ENCODE measurements at places on chromosomes 16 and 17.

DNA sequence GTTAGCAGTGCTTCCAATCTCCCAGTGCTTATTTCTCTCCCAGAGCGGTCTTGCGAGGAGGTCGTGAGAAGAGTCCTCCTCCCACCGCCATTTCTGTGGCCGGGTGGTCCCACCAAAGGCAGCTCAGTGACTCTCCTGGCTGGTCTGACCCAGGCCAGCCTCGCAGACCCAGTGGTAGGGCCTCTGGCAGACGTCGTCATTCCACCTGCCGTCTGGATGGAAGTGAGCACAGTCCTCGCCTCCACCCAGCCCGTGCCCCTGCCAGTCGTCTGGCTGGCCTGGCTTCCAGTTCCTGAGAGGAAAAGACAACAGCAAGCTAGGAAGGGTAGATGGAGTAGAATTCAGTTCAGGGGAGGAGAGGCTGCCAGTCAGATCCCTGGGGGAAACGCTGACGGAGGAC is 5.1 kb downstream of the CLEC10A start:
- DNase-seq = no peak

DNA sequence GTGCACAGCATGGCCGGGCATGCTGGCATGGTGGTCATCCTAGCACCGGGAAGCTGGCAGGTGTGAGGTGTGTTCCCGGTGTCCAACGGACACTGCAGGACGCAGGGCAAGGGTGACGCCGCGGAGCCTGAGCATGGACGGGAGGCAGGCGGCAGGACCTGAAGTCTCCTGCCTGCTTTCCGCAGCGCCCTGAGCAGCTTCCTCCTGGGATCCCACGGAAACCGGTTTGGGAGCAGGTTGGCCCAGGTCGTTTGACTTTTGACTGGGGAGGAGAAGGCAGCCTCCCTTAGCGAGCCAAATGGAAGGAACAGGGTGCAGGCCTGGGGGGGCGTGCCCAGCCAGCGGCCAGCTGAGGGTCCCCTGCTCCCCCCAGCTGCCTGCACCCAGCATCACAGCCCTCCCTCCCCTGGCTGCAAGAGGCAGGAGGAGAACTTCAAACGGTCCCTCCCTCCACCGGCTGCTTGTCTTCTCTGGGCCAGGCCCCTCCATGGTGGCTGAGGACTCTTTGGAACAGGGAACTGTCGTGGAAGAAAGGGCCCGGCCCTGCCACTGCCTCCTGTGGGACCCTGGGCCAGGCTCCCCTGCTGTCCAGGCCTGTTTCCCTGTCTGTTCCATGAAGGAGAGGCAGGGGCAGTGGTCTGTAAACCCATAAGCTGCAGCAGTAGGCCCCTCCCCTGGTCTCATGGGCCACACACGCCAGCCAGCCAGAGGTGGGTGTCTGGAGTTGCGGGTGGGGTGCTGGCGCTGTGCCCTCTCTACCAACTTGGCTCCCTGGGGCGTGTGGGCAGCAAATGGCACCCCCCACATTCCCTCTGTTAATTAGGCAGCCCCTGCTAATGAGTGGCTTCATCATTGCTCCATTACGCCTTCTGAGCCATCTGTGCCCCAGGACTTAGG is 7.8 kb upstream of the ADGRG1 start:
- DNase-seq = no peak

GRCh38 chr17:17831208-17832031 is 5.4 kb downstream of the SREBF1 start:
- DNase-seq = no peak

DNA sequence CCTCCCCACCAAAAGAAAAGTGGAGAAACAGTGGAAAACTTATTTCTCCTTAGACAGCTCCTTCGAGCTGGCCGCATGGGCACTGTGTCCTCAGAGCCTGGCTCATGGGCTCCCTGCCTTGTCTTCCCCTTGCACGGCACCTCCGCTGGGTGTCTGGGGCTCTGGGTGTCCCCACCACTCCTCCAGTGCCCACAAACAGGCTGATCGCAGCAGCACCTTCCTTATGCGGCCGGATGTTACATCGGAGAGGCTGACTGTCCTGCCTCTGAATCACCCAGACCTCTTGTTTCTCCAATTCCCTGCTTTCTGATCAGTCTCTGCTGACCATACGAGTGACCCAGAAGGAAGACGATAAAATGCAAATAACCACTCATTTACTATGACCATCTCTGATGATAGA is 121.7 kb downstream of the SLC39A11 start:
- DNase-seq = no peak

GRCh38 chr16:21600031-21600773 is 825 bp downstream of the METTL9 start:
- peak; percentile 58 for DNase-seq

GRCh38 chr17:3867106-3867505 is 21.1 kb upstream of the NCBP3 start:
- no peak for DNase-seq

DNA sequence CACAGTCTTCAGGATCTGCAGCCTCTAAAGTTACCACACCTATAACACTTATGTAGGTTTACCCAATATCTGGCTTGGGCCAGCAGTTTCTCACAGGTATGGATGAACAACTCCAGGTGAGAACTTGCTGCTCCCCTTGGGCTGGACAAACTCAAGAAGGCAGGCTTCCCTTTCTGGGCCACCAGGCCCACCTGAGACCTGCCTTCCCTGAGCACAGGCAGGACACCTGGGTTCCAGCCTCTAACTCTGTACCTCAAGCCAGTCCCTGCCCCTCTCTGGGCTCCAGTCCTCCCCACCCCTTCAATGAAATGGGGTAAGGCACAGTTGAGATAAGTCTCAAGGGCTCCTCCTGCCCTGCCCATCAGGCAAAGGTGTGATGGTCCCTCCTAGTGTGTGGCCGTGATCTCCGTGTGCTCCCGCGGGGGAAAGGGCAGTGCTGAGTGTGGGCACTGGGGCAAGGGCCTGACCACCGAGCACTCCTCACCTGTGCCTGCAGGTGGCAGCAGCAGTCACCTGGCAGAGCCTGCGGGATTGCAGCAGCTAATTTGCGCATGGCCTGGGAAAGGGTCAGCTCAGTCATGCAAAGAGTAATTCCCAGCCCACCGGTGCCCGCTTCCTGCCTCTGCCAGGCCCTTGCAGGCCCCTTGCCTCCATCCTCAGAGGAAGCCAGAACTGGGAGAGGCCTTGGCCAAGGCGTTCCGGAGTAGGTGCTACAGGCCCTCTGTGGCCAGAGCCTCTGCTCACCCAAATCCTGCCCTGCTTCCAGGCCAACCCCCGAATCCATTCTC is 28.2 kb upstream of the ADGRG1 start:
- peak; percentile 43 for DNase-seq

DNA sequence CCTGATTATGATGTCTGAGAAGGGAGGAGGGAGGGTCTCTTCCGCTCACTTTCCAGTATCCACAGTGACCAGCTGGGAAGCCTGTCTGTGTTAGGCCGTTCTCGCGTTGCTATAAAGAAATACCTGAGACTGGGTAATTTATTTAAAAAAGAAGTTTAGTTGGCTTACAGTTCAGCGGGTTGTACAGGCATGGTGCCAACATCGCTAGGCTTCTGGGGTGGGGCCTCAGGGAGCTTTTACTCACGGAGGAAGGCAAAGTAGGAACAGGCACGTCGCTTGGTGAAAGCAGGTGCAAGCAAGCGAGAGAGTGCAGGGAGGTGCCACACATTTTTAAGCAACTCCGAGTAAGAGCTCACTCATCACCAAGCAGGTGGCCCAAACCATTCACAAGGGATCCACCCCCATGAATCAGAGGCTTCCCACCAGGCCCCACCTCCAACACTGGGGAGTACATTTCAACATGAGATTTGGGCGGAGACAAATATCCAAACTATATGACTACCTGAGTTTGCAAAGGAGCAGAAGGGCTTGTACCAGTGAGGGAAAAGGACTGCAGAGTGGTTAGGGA is 137.5 kb downstream of the CCDC182 start:
- no peak for DNase-seq

DNA sequence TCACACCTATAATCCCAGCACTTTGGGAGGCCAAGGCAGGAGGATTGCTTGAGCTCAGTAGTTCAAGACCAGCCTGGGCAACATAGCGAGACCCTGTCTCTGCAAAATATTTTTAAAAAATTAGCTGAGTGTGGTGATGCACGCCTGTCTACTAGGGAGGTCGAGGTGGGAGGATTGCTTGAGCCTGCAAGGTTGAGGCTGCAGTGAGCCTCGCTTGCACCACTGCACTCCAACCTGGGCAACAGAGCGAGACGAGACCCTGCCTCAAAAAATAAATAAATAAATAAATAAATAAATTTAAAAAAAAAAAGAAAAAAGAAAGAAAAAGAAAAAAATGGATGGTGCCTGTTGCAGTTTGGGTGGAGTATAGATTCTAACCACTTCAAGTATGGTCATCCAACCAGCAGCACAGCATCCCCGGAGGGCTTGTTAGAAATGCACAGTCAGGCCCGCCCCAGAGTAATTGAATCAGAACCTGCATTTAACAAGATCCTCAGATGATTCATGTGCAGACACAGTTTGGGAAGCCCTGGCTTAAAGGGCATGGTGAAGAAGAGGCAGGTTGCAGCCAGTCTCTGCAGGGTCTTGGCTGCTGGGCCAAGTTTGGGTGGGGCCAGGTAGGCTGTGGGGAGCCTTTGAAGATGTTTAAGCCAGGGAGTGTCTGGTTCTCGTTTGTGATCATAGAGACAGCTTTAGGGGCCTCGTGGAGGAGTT is 40.8 kb downstream of the MRC2 start:
- no peak for DNase-seq

- DNase-seq = no peak
These were observed 26.1 kb downstream of the GPR142 start for GRCh38 chr17:74393346-74393942.

- DNase-seq = no peak
These were observed 29.4 kb downstream of the RPH3AL start for GRCh38 chr17:323181-323580.

DNA sequence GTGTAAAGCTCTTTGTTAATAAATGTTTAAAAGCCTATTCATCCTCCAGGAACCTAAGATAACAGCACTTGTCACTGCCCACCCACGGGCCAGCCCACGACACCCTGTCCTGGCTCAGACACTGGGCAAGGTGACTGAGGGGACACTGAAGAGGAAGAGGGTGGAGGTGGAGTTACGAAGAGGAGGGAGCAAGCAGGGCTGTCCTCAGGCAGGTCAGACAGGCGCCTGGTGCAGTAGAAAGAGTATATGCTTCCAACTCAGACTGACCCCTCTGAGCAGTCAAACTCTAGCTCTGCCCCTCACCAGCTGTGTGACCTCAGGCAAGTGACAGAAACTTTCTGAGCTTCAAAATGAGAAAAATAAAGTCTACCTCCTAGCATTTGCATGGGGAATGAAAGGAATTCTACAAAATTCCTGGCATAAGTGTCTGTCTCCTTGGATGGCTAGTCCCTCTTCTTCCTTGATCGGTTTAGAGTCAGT is 22.8 kb downstream of the TEX2 start:
- peak; percentile 52 for DNase-seq

DNA sequence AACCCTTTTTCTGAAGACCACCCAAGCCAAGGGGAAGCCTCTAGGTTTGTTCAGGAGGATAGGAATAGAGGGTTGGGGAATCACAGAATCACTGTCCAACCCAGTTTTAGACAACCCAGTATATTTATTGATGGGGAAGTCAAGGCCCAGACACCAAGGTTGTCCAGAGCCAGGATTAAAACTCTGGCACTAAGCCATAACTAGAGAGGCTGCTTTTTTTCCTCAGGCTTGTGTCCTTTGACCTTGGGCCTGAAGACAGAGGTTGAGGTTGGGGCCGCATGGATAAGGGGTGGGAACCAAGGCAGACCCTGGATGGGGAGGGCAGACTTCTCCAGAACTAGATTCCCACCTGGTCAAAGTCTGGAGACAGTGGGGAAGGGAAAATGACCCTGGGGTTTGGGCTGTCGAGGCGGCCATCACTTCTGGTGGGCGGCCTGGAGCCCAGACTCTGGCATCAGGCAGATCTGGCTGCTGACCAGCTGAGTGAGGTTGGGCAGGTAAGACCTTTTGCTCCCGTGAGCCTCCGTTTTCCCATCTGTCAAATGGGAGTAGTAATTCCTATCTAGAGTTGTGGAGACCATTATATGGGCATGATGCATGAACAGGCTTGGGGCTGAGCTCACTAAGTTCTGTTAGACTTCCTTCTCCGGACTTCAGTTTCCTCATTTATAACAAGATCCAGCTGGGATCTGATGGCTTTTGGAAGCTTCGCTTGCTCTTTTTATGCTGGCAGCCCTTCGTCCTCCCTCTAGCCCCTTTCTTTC is 17.9 kb downstream of the IGFBP4 start:
- DNase-seq = no peak

GRCh38 chr16:29843931-29844330 is 19.1 kb downstream of the CDIPT start:
- no peak for DNase-seq

- no peak for DNase-seq
These were observed 134.2 kb downstream of the MGAT5B start for GRCh38 chr17:77002103-77003045.

- peak; percentile 87 for DNase-seq
These were observed 7.0 kb downstream of the CORO6 start for GRCh38 chr17:29615492-29616299.

DNA sequence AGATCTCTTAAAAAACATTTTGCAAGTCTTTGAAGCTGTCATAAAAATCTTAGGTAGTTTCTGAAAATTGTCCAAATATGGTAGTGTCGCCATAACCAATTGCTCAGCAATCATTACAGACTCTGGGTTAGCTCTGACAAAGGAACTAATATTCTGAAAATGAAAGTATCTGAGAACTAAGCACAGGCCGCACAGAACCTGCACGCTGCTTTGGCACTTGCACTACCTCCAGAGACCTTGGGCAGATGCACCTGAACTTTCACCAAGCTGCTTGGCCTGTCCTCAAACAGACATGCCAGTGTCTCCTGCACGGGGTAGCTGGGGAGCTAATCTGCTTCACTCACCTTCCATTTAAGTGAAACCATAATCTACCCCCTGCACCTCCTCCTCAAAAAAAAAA is 317.0 kb downstream of the MAF start:
- DNase-seq = no peak

DNA sequence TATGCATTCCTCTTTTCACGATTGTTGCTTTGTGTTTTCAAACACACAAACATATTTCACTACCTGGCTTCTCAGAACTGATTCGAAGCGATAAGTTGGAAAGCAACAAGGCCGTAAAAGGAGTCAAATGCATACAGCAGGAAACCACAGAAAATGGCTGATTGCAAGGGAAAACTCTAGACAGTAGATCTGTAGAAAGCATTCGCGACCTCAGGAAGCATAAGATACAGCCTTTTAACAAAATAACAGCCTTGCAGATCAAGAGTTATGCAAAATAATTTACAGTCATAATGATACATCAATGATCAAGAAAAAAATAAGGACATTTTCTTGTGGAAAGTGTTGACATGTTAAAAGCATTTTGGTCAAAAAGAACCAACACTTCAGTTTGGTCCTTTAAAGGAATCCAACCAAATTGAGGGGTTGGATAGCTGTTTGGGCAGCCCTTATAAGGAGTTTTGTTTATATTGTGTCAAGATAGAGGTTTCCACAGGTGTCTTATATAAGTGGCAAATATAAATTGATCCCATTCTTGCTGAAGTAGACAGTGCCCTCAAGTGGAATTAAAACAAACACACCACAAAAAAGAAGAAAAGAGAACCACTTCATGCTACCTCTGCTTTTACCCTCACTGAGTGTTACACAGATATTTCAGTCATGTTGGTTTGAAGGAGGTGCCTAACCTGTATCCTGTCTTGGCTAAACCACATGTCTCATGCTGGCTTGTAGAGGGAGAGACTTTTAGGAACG is 5.5 kb downstream of the CYLD start:
- DNase-seq = peak; percentile 67

GRCh38 chr16:47946092-47946491 is 209.7 kb downstream of the ABCC12 start:
- DNase-seq = no peak

GRCh38 chr16:83968306-83968851 is 335 bp downstream of the NECAB2 start:
- DNase-seq = no peak
